ENCODE measurements at places on chromosomes 2 and 18.

GRCh38 chr2:33145459-33145858, 198.7 kb downstream of the LTBP1 start:
- DNase-seq = no peak

DNA sequence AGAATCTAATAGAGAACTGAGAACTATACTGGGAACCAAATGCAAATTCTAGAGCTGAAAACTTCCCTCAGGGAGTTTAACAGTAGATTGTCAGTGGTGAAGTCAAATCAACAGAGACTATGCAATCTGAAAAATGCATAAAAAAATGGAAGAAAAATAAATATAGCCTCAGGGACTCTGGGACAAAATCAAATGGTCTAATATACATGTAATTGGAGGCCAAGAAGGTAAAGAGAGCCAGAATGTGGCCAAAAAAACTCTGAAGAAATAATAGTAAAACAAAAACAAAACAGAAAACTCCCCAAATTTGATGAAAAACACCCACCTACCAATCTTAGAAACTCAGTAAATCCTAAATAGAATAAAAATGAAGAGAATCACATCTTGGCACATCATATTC, 16.5 kb downstream of the DNAJC27 start:
- DNase-seq = no peak

- no peak for DNase-seq
These were observed 175.7 kb downstream of the METTL4 start for GRCh38 chr18:2395427-2396161.

DNA sequence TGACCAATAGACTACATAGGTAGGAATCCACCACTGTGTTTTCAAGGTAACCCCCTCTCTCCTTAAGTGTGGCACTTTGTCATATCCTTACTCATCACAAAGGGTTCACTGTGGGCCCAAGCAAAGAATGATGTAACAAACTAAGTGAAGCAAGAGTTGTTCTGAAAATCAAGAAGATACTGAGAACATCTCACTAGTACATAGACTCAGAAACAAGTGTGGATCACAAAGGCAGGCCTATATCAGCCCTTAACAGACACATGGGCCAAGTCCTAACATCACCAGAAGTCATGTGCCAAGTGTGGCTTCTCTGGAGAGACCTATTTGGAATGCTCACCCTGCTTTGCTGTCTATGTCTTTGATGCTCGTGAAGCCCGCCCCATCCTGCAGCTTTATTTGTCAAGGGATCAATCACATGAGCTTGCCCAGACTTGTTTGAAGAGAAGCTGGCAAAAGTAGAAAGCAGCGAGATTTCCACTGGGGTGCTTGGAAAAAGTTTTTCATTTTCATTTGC, 131.2 kb upstream of the TTC39C start:
- DNase-seq = no peak

DNA sequence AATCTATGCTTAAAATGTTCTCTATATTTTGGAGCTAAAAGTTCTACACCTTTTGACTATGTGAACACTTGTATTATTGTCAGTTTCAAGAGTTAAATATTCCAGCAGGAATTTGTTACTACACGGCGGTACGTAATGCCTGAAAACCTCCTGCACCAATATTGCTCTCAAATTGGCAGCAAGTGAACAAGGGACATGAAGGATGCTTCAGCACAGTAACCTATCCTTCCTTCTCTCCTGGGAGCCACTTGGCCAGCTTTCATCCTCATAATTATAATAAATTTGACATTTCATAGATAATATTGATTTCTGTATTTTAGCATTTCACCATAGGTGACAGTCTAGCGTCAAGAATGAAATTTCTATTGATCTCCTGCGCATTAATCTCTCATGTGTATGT, 197.6 kb downstream of the NR4A2 start:
- DNase-seq = no peak

DNA sequence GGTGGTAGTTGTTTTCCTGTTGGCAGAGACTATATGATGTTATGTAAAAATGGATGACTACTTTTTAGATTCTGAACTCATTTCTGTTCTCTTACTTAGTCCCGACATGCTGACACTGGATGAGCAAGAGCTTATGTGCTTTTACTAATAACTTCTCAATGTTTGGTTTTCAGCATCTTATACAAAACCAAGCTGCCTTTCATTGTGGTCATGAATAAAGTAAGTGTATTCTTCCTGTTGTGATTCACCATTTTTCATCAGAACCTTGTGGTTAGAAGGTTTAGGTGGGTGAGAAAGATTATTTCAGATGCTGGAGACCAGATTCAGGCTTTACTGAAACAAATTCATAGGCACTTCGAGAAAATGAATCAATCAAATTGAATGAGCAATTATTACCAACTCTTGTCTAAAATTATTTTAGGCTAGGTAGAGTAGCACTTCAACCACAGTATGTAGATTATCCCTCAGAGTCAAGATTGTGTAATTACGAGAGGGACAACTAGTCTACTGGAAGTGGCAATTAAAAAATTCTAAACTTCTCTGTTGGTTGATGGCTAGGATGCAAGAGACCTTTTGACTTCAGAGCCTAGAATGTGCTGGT, 9.3 kb downstream of the GPN1 start:
- peak; percentile 17 for DNase-seq

- DNase-seq = no peak
These were observed 138.8 kb downstream of the BCL11A start for GRCh38 chr2:60414495-60415138.

Measured in CD4-positive, alpha-beta T cell treated with Interferon alpha-2 for 1 hour (primary cell).